ENCODE measurements at places on chromosomes 7 and 10. TPM values are rescaled to one million over a fixed set of nuclear protein-coding genes. Genes with fewer than 3 reads are reported as not detected.

DNA sequence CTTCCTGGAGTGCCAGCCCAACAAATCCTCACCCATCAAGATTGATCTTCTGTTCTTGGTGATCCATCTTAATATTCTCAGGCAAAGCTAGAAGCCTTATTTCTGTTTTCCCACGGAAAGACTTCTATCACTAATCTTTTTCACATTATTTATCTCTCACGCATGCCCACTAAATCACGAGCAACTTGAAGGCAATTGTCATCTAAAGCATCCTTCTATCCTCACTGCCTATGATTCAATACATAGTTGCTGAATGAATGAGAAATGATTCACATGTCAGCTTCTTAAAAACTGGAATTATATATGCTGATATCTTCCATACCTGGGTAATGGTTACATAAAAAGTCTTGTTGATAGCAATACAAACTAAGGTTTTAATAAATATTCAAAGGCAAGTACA is 12.6 kb upstream of the COL1A2 start:
- DNase-seq, result no peak

- no peak for DNase-seq
These were observed 142.0 kb upstream of the NPY start for GRCh38 chr7:24141874-24142509.

DNA sequence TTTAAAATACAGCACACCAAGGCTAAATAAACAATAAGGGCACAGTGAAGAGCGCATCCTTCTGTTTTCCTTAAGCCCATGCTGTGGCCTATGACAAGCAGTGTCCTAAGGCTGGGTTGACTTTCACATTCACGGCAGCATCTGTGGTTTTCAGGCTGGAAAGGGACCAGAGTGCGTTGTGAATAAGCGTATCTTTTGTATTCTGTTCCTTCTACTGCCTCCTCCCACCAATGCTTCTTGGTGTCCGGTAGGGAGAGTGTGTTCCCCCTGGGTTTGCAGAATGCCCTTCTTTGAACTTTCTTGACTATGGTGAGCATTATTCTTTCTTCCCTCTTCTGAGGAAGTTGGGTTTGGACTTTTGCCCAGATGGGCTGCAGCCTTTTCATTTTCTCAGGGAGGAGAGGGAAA is 73.6 kb downstream of the ABCA13 start:
- no peak for DNase-seq

Gene PTN
- 482 TPM for total RNA-seq

GRCh38 chr10:128704716-128705115 is 578.5 kb upstream of the MKI67 start:
- no peak for DNase-seq

- no peak for DNase-seq
These were observed 13.1 kb upstream of the TRDMT1 start for GRCh38 chr10:17214526-17214925.

DNA sequence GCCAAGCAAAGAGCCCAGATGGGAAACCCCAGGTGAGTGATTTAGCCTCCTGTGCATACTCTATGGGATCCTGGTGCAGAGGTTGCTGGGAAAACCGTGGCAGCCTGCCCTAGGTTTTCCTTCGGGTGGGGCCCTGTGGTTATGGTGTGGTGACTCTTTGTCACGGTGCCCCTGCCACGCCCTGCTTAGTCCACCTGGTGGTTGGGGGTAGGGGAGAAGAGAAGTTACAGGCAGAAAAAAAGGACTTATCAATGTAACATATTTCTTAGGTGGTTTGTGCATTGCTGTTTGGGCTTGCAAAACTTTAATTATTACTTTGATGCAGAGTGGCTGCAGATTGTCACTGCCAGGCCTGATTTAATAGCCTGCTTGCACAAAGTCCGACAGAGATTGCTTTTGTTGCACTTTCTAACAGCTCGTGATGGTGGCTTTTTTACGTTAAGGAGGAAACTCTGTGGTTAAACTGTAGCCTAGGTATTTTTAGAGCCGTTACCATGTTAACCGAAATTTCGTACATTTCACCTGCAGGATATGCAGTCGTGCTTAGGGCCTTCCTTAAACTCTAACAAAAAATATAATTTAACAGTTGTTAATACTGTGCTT is 197.4 kb downstream of the RNLS start:
- peak; percentile 60 for DNase-seq

Gene LBX1
- 1.6 TPM for total RNA-seq

DNA sequence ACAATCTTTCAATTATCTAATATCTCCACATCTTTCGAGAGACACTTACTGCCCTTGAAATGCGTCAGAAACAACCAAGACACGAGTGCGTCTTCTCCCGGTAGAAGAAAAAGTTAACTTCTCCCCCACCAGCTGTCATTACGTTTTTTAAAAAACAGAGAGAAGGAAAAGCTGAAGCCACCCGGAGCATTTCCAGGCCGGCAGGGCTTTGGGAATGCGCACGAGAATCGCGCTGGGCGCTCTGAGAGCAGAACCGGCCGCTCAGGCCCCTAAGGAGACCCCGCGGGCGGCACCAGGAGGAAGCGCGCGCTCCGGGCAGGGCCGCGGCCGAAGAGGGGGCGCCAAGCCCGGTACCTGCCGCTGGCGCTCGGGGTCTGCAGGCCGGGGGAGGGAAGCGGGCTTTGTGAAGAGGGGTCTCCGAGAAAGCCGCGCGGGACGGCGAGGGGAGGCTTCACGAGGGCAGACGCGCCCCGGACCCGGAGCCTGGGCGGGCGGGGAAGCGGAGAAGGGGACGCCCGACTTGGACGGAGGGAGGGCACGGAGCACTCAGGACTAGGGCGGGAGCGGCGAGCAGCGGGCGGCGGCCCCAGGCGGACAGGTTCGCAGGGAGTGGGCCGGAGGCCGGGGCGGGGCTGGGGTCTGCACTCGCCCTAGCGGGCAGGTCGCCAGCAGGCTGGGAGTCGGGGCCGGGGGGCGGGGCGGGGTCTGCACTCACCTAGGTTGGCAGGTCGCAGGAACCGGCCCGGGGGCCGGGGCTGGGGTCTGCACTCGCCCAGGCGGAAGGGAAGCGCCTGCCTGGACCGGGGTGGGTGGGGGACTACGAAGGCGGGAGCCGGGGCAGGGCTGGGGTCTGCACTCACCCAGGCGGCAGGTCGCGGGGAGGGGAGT is 932 bp downstream of the ESYT2 start:
- DNase-seq, result peak; percentile 21

DNA sequence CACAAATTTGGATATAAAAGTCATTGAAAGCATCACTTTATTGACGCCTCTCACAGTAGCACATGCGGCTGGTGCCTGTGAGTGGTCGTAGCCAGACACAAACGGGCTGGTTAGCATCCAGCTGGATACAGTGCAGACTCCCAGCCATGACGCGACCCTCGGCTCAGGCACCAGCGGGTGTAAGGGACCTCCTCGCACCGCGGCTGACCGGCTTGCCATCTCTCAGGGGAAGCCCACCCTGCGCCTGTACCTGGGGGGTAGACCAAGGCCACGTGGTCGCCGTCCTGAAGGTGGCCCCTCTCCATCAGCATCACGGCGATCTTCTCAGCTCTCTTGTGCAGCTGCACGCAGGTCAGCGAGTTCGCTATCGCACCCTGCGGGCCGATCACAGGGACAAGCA is 213.8 kb downstream of the ZMYND11 start:
- no peak for DNase-seq

DNA sequence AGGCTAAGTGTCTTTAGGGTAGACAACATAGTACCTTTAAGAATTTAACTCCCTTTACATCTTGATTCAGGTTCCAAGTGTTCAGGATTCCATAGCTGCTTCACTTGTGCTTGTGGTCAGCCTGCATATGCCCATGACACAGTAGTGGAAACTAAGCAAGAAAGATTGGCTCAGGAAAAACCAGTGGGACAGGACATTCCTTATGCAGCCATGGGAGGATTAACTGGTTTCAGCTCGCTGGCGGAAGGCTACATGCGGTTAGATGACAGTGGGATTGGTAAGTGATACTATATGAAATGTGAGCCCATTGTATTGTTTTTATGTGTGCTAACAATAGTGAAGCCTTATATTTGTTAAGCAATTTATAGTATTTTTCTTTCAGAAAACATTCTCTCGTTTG is 11.3 kb downstream of the FAM221A start:
- DNase-seq, result no peak

GRCh38 chr7:42432644-42433043 is 195.6 kb upstream of the GLI3 start:
- DNase-seq, result no peak

Gene LRGUK
- total RNA-seq, result 5.9 TPM

Gene EIF4H
- total RNA-seq, result 141 TPM

Gene NPFFR1
- 0.54 TPM for total RNA-seq

Gene OR9A2
- total RNA-seq, result 2.6 TPM

DNA sequence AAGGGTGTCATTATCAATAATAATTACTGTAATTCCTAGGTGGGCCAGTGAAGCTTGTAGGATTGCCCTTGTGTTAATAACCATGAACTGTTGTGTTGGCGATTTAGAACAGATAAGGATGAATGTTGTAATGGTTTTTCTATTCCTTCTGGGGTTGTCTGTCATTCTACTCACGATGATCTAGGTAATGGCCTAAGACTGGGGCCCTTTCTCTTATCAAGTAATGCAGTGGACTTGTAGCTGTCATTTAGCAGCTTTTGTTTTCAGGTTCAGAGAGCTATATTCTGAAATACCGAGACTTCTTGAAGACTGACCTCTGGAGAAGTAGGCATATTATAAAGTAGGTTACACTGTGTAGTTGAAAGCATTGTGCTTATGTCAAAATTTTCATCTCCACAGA is 110.2 kb downstream of the TAF3 start:
- no peak for DNase-seq

Gene ZNF735
- not detected for total RNA-seq

- DNase-seq, result no peak
These were observed 217.4 kb downstream of the LRMDA start for GRCh38 chr10:75648854-75649253.

- peak; percentile 54 for DNase-seq
These were observed 84.0 kb downstream of the NRBF2 start for GRCh38 chr10:63217120-63217605.

DNA sequence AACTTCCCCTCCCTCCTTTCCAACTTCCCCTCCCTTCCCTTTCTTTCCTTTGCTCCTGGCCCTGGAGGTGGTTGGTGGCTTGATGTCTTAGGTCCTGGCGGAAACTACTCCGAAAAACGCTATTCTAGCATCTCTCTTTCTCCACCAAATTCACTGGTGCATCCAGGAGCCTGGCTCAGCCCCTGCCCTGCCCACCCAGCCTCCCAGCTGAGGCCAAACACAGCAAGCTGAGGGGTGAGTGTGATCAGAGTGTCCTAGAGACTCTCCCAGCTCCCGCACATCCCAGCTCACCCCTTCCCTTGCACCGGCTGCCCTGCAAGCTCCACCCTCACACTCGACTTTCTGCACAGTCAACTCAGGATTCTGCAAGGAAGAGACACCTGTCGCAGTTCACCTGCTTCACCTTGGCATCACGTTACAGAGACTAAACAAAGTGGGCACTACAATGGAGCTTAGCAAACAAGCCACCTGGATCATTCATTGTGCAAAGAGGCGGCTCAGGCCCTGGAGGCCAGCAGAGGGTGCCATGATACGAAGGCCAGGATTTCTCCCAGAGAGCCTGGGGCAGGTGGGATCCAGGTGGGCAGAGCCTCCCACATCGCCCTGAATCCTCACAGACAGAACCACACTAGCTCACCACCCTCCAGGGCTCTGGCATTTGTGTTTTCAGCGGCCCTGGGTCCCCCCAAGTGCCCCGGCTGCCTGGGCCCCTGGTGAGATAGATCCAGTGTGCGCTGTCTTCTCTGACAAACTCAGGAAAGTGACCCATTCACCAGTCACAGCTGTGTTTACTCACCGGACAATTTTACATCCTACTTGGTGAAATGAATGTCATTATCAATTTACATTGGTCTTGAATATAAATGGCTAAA is 169.6 kb downstream of the TCERG1L start:
- DNase-seq, result no peak

Gene BHLHA15
- total RNA-seq, result 5.4 TPM

- no peak for DNase-seq
These were observed 59.5 kb downstream of the TMEM130 start for GRCh38 chr7:98810153-98810802.

- DNase-seq, result no peak
These were observed 81.0 kb downstream of the TMEM270 start for GRCh38 chr7:73941836-73942551.

Gene TLX1
- not detected for total RNA-seq

DNA sequence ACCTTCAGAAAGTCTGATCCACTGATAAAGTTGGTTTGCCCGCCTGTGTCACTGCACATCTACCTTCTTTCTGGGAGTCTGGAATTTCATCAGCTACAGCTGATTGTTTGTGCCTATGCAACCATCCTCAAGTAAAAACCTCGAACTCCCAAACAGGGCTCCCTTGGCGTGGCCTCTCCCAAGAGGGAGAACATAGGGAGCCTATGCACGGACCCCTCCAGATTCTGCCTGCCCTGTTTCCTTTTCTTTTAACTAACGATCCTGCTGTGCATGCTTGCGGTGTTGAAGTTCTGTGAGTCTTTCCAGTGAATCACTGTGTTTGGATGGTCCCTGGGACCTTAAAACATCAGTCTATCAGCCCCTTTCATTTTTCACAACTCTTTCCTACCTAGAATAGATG is 226.9 kb upstream of the SEMA3D start:
- DNase-seq, result no peak

- DNase-seq, result no peak
These were observed 35.3 kb downstream of the COG5 start for GRCh38 chr7:107528461-107528860.

Data from cerebellum (tissue), 4 donors.